ENCODE measurements at places on chromosomes 3 and 15.

- DNase-seq = no peak
These were observed 27.1 kb downstream of the FILIP1L start for GRCh38 chr3:100087198-100087597.

DNA sequence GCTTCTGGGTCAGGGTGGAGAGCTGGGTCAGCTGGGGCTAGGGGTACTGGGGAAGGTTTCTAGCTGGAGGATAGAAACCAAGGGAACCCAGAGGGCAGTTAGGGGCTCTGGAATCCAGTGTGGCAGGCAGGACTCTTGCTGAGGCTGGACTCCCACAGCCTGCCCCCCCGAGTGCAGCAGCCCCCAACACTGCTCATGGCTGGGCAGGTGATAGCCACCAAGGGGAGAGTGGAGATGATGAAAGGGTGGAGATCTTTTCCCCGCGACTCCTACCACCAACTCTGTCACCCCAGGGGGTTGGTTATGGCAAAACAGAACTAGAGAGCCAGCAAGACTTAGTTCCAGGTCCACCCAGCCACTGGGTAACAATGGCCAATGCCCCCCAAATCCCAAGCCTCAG lies 16.9 kb upstream of the LINGO1 start:
- DNase-seq = no peak

DNA sequence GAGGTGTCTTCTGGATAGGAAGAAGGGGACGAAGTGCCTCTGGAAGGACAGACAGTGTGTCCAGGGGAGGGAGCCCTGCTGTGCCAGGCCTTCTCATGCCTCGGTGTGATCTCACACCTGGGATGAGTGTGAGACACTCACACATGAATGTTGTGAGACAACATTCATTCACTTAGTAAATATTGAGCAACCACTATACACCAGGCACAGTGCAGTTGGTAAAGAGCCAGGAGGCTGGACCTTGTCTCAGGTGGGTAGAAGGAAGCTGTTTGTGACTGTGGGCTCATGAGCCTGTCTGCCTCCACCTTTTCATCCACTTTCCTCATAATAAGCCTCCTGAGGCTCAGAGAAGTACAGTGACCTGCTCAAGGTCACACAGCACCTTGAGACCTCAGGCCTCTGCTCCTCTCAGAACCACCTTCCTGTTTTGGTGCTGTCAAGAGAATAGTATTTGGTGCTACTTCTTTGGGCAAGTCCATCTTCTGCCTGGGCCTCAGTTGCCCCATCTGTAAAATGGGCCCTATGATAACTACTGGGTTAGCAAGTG lies 20.9 kb downstream of the SLC6A6 start:
- no peak for DNase-seq

DNA sequence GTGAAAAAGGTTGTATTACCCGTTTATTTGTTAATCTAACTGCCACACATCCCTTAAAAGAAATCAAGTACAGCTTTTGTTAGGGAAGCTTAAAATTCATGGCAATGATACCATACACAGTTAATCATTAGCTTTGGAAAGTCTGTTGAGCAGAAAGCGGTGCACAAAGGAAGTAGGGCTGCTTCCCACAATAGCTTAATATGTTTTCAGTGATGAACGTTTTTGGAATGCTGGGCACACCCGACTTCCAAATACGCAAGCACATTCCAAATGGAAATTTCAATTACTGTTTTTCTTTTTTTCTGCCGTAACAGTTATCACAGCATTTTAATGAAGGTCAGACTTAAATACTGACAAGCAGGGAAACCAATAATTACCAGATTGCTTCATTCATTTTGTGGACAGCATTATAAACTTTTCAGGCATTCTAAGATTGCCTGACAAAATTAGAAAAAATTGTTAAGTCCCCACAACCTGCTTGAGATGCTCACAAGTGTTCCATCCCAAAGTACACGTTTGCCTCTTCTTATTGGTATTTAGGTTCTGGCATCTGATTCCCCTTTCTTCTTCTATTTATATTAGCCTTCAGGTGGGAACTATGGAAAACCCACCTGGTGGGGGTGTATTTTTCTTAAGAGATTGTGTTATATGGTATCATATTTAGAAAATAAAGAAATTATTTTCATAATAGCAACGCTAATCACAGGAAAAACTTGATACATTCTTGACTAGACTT lies 1.1 kb upstream of the ECT2 start:
- DNase-seq = no peak

DNA sequence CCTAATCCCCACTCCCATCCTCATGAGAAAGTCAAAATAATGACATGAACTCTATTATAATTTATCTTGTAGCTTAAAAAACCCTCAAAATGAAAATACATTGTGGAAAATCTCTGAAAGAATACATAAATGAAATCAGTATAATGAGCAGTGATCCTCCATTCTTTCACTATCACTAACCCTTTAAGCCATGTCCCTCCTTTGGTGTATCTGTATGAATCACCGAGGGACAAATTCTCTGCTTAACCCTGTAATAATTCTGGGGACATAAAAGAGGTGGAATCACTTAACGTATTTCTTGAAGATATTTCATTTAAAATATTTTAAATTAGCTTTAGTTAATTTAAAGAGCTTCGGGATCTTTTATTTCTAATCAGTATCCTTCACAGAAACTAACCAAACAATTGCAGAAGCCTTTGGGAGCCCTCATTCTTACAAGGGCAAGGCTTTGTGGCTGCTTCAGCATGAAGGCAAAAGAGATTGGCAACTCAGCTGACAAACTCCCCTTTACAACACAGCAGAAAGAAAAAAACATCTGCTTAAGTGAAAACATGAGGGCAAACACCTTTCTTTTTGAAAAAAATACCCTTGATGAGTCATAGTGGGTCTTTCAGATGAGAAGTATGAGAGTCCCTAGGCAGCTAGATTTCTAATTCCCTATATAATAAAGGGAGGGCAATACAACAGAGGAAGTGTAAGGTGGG lies 44.0 kb upstream of the ALCAM start:
- no peak for DNase-seq

- no peak for DNase-seq
These were observed 10.1 kb downstream of the BCL2L10 start for GRCh38 chr15:52102463-52102862.

- DNase-seq = no peak
These were observed 60.9 kb downstream of the ATP2B2 start for GRCh38 chr3:10444511-10444910.

DNA sequence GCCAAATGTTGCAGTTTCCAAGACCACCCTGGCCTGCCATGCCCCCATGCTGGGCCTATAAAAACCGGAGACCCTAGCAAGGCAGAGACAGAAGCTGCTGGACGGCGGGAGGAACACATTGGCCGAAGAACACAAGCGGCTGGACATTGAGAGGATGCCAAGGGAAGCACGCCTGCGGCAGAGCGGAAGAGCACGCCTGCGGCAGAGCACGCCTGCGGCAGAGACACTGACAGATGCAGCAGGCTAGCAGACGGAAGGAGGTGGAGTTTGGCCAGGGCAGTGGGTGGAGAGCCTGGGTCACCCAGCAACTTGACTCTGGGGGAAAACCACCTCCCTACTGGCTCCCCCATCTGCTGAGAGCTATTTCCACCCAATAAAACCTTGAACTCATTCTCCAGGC lies 322.3 kb upstream of the TBL1XR1 start:
- DNase-seq = no peak

- DNase-seq = no peak
These were observed 177.3 kb downstream of the NFKBIZ start for GRCh38 chr3:102026656-102027055.

- DNase-seq = no peak
These were observed 42.7 kb upstream of the CD200R1L start for GRCh38 chr3:112889357-112889756.

DNA sequence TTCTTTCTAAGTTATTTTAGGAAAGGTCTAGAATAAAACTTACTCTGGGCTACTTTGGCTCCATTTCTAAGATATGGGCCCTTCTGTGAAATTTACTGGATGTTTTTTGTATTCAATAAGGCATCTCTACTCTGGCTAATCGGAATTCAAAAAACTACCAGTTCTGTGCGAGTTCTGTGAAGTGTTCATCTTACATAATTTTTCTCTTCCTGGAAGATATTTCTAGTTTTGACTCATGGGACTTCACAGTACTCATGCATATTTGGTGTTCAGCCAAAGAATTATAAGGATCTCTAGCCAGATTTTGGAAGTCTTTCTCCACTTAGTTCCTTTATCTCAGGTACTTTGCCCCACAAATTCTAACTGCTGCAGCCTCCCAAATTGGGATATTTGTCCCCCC lies 46.4 kb upstream of the MBNL1 start:
- no peak for DNase-seq

- no peak for DNase-seq
These were observed 227.8 kb upstream of the CTNNB1 start for GRCh38 chr3:40971191-40972168.

DNA sequence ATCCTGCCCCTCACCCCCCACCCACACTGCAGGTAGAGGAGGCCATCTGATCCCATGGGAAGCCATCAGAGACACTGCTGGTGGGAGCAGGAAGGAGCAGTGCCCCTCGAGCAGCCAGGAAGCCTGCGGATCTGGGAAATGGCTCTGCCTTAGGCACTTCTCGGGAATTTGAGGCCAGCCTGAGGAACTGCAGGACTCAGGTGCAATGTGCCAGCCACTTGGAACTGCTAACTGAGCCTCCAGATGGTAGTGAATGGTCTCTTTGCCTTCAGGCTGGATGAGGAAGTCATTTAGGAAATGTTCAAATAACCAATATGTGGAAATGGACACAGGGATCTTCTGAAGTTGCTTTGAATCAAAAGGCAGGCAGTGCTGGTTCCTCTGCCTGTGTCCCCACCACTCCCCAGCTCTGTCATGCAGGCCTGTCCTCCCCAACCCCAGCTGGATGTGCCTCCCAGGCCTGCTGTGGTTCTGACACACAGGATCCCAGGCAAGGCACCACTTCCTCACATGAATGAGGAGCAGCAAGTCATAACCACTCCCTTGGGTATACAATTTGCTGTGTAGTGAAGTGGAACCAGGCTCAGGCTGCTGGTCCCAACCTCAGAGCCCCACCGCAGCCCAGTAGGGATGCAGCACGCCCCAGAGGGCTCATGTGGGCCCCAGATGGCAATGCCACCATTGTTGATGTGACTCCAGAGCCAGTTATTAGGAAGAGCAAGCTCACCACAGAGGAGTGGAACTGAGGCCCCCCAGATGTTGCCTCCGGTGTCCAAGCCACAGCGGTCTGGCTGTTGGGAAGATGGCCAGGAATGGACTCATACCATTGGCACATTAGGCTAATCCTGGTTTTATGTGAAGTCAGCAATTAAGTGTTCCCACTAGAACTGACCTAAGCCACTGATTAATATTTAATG lies 46.5 kb upstream of the LIMD1 start:
- DNase-seq = no peak

GRCh38 chr15:63126726-63127125 lies 5.1 kb downstream of the LACTB start:
- DNase-seq = no peak

DNA sequence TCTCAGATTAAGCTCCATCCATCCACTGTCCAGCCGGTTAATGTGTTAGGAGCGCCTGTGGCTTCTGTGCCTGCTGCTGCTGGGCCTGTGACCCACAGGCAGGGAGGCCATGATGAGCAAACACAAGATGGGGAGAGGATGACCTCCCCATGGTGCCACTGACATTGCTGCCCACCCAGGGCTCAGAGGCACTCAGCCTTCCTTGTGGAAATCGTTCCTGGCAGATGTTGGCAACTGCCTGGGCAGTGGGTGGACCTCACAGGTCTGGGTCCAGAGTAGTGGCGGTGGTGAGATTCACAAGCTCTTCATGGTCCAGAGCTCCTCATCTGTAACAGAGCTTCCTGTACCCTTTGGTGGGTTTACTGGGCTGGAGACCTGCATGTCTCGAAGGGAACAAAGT lies 38.6 kb downstream of the SCN5A start:
- DNase-seq = no peak

GRCh38 chr15:40439960-40440742 lies 602 bp upstream of the BAHD1 start:
- no peak for DNase-seq

DNA sequence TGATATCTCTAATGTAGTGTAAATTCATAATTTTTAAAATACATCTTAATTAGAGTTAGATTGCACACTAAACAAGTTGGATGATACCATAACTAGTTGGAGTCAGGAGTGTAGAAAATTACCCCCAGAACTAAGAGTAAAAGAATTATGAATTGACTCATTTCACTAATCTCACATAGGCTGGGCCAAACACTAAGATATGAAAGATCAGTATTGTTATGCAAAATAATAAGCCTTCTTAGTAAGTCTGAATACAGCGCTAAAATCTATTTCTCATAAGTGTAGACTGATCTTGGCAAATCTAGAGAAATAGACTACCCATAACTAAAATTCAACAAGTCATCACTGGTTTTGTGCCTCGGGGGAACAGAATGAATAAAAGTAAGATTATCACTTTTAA lies 979.0 kb downstream of the ROBO1 start:
- no peak for DNase-seq

- no peak for DNase-seq
These were observed 14.2 kb downstream of the LRRC49 start for GRCh38 chr15:70906842-70907241.

- no peak for DNase-seq
These were observed 62.1 kb downstream of the POMGNT2 start for GRCh38 chr3:43043793-43044192.

GRCh38 chr3:28743831-28744230 lies 395.2 kb upstream of the AZI2 start:
- DNase-seq = no peak

DNA sequence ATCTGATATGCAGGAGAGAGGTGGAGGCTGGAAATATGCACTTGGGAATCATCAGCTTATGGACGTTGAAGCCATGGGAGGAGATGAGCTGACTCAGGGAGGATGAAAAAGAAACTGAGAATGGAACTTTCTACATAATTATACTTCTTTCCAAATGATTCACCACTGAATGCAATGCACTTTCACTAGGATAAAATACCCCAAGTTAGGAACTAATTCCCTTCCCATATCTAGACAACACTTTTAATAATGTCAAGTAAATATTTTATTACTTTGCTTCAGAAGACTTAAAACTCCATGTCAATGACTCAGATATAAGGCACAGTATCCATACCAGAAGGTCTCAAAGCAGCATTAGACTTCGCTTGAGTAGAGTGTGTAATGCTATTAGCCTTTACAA lies 24.2 kb downstream of the NPTN start:
- DNase-seq = no peak

DNA sequence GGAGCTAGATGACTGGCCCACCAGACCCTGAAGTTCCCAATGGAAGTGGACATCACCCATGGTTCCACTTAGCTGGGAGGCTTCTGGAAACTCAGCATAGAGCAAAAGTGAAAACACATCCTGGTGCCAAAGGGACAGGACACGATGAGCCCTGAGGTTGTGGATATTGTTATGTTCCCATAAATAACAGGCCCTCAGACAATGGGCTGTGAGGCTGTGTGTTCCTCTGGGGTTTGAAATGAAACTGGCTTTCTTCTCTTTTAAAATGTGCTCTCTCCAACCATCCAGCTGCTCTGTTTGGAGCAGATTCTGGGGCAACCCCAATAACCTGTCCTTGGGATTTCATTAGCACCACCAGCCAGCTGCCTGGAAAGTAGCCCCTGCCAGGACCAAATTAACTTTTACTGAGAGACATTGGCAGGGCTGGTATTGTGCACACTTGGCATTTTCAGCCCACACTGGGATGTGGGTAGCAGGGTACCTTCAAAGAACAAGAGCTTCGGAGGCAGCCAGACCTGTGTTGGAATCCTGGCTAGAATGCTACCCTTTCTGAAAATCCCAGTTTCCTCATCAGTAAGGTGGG lies 97.5 kb downstream of the DNAJB8 start:
- no peak for DNase-seq
